ENCODE measurements at places on chromosomes 4 and X.

DNA sequence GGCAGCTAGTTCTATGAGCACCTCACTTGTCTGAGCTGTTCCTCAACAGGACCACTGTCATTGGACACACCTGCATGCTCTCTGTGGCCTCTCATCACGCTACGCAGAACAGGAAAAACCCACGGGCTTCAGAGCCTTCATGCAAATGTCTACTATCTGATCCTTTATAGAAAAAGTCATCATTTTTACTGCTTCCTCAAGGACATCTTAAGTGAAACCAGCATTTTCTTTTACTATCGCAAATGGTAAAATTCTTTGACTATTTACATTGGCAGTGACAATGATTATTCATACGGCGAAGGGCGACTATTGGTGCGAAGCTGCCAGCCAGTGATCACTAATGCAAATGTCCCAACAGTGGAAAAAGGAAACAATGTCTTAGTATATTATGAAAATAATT, 147.0 kb downstream of the AFAP1 start:
- no peak for DNase-seq

- no peak for DNase-seq
These were observed 1.7 kb downstream of the CTBP1 start for GRCh38 chr4:1246901-1247863.

GRCh38 chrX:106415276-106415895, 196.4 kb upstream of the RADX start:
- no peak for DNase-seq

- DNase-seq: no peak
These were observed 155.8 kb downstream of the ARAP2 start for GRCh38 chr4:36088542-36088941.

- DNase-seq: no peak
These were observed 63.6 kb upstream of the PTCHD1 start for GRCh38 chrX:23271026-23271425.

DNA sequence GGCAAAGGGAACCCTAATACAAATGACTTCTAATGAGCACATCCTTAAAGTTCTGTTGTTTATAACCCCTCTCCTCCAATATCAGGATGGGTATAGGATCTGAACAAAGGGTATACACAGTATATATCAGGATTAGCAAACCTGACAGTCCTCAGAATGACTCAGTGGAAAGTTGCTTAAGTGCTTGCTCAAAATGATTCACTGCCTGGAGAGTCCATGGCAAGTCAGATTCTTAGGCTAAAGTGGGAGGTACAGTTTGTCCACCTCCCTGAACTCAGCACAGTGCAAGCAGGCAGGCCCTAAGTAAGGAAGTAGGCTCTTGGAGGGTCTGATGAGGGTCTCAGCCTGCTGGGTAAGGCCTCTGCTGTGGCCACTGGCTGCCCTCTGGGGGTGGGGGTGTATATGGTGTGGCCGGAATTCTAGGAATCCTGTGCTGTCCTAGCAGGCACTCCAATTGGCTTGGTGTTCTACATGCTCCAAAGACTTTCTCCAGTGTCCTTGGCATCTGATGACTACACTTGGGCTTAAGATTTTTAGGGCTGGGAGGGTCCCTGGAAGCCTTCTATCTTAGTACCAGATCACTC, 54.3 kb downstream of the CHRDL1 start:
- DNase-seq: no peak

DNA sequence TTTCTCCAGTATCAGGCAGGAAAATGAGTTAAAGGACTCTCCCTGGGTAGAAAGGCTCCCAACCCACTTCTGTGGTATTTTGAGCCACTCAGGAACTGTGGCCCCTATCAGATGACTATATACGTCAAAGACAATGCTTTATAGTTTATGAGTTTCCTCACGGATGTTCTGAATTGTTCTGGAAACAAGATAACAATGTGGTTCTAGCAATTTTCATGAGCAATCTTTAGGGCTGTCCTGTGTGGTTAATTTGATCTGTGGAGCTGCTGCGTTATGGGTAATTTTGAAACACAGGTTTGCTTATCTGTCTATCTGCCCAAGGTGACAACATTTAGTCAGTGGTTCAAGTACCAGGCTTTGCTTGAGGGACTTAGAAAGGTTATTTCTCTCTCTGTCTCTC, 46.7 kb upstream of the IL2 start:
- DNase-seq: no peak

- DNase-seq: peak; percentile 11
These were observed 691 bp downstream of the SCARB2 start for GRCh38 chr4:76212851-76213414.

GRCh38 chrX:42248226-42248625, 324.9 kb upstream of the CASK start:
- no peak for DNase-seq

GRCh38 chr4:14967982-14968381, 34.3 kb upstream of the CPEB2 start:
- DNase-seq: no peak

DNA sequence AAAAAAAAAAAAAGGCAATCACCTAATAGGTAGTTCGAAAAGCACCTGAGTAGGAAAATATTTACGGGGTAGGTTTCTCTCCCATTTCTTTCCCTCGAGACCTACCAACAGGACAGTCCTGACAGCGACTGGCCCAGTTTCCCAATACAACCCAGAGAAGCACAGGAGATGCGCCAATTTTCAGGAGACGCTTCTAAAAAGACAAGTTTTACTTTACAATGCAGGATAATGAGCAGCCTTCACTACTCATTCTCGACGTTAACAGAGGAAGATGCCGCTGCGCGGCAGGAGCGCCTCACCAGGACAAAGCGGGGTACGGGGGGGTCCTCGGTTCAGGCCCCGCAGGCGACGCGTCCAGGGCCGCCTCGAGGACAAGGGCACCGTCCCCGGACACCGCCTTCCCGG, 708 bp downstream of the BCLAF3 start:
- no peak for DNase-seq

- DNase-seq: no peak
These were observed 390.0 kb downstream of the GRXCR1 start for GRCh38 chr4:43282534-43282933.
